ENCODE measurements at places on chromosomes 6 and 20. TPM values are rescaled to one million over a fixed set of nuclear protein-coding genes. Genes with fewer than 3 reads are reported as not detected.

DNA sequence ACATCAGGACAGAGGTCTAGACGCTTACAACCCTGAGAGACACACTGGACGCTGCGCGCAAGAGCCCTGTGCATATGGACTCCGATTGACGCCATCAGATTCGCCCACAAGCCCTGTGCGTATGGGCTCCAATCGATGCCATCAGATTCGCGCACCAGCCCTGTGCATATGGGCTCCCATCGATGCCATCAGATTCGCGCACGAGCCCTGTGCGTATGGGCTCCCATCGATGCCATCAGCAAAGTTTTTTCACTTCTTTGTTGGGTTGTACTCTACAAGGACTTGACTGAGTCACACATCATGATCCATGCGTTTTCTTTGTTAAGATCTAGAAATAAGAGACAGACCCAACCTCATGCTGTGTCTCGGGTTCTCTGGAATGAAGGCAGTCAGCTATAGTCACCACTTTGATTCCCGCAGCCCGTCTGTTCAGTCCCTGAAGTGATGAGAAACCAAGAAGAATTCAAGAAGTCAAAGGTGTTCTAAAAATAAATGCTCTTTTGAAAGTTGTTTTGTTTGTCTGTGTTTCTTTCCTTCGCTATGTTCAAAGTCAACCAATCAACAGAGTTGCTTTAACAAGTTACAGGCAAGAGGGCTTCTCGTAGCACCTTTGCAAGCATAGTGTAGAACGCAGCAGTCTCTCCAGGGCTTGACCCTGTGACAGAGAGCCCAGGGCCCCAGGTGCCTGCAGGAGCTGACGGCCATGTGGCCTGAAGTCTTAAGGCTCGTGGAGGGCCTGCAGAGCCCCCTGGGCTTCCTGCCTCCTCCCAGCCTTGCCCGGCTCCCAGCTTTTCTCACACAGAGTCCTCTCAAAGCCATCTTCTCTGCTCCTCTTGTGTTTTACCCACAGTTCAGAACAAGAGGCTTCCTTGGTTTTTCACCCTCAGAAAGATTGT is 7.9 kb downstream of the RPS6KA2 start:
- DNase-seq = peak; percentile 78

DNA sequence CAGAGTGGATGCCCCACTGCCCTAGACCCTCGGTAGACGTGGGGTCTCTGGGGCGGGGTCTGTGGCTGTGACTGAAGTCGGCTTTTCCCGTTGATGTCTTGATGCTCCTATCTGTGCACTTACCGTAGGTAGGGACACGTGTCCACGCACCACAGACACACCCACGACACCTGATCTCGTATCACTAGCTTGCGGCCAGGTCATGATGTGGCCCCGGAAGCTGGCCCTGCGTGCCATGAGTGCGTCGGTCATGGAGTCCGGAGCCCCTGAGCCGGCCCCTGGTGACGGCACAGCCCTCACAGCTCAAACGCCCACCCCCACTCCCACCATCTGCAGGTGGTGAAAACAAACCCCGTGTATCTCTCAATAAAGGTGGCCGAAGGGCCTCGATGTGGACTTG is 33.9 kb upstream of the MRGBP start:
- no peak for DNase-seq

- DNase-seq = no peak
These were observed 6.1 kb upstream of the JARID2 start for GRCh38 chr6:15239616-15240364.

DNA sequence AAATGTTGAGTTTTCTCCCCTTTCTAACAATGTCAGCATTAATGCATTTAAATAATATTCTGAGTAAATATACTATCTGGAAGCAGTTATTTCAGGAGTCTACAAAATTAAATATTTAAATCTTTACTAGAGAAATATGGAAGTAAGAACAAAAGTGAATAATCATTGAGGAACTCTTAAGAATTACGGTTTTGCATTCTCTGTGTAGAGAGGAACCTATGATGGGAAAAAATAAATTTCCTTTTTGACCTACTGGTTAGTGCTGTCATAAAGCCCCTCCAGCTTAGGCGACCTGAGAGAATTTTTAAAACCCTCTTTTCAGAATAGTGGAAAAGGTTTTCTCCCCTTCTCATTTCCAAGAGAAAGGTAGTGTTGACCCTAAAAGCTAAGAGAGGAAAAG is 64.8 kb downstream of the ATXN1 start:
- no peak for DNase-seq

DNA sequence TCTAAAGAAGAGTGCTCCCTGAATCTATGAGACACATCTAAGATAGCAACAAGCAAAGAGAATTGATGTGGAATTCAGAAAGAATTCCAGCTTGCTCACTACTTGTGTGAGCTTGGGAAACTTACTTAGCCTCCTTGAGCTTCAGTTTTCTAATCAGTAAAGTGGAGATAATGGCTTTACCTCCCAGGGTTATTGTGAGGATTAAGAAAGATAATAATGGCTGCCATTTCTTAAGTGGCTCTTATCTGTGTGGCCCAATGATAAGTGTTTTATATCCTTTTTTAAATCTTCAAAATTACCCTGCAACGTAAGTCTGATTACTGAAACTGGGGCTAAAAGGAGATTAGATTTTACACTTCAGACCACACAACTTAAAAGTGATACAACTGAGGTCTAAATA is 418.5 kb downstream of the LMBRD1 start:
- no peak for DNase-seq

GRCh38 chr6:92433911-92434310 is 985.4 kb downstream of the EPHA7 start:
- no peak for DNase-seq

RBPJL gene
- total RNA-seq = not detected
